CD4-positive, CD25-positive, alpha-beta regulatory T cell (primary cell): ENCODE measurements at places on chromosomes 11 and 22. TPM values are rescaled to one million over a fixed set of nuclear protein-coding genes. Genes with fewer than 3 reads are reported as not detected.
A peak's percentile ranks its signal among the peaks of the same experiment; 100 is the strongest.

Gene MMP13
- total RNA-seq, result not detected

Gene ACRV1
- total RNA-seq, result not detected

Gene HTR3A
- total RNA-seq, result not detected

Gene ATG2A
- 234 TPM for total RNA-seq

Gene CCDC73
- not detected for total RNA-seq

DNA sequence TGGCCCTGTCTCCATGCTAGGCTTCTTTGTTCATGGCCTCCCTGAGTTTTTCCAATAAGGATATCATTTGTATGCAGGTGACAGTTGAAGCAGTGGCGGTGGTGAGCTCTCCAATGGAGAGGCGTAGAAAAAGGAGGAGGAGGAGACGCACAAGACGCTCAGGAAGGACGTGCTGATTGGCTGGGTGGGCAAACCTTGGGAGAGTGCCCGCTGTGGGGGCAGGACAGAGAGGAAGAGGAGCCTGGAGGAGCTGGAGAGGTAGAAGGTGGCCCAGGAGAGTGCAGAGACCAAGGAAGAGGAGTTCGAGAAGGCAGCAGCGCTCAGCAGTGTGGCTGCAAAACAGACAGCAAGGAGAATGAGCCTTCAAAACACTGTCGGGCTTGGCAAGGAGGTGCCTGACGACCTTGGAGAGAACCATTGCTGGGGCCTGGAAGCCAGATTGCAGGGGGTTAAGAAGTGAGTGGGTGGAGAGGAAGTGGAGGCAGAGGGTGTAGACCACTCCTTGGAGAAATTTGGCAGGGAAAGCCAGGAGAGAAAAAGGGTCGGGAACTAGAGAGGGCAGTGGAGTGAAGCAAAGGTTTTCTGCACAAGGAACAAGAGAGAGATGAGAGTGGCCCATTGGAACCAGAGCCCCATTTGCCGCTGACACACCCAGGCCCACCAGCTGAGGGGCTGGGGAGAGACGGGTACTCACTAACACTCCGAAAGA lies 7.5 kb downstream of the CLCF1 start:
- no peaks in the 10 kb centered on the region for H3K36me3 ChIP-seq
- peaks cover 14% of the 10 kb centered on the region for H3K4me1 ChIP-seq
- no peak overlapping the region for H3K4me3 ChIP-seq
- H3K27me3 ChIP-seq, result no peaks in the 10 kb centered on the region

DNA sequence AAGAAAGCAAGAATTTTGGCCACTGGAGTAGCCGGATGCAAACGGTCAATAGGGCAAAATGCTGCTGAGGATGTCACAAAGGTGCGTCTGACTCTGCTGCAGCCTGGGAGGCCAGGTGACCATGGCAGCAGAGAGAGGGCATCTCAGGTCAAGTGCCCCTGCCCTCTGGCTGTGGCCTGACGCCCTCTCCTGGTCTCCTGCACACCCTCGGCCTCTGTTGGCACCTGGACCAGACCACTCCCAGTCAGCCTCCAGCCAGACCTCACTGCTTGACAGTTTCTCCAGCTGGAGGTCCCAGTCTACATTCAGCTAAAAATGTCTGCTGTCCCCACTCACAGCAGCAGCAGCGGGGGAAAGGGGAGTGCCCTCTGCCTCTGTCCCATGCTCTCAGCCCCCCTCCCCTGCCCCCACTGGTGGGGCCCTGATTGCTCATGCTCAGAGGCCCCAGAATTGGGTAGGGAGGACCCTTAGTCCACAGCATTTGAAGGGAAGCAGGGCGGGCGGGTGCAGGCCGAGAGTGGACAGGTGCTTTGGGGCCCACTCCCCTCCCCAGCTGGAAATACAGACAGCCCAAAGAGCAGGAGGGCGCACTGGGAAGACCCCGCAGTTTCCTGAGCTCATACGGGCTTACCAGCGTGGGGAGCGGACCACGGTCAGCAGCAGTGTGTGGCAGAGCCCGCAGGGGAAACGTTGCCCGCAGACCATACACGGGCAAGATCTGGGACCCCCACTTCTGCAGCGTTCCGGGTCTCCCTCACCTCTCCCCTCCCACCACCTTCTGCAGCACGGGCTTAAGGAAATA lies 1.6 kb upstream of the BRSK2 start:
- no peak for DNase-seq
- H3K36me3 ChIP-seq, result no peaks in the 10 kb centered on the region
- no peak overlapping the region for H3K27ac ChIP-seq
- H3K4me3 ChIP-seq, result no peak overlapping the region
- H3K4me1 ChIP-seq, result peaks cover 24% of the 10 kb centered on the region
- H3K27me3 ChIP-seq, result no peaks in the 10 kb centered on the region

DNA sequence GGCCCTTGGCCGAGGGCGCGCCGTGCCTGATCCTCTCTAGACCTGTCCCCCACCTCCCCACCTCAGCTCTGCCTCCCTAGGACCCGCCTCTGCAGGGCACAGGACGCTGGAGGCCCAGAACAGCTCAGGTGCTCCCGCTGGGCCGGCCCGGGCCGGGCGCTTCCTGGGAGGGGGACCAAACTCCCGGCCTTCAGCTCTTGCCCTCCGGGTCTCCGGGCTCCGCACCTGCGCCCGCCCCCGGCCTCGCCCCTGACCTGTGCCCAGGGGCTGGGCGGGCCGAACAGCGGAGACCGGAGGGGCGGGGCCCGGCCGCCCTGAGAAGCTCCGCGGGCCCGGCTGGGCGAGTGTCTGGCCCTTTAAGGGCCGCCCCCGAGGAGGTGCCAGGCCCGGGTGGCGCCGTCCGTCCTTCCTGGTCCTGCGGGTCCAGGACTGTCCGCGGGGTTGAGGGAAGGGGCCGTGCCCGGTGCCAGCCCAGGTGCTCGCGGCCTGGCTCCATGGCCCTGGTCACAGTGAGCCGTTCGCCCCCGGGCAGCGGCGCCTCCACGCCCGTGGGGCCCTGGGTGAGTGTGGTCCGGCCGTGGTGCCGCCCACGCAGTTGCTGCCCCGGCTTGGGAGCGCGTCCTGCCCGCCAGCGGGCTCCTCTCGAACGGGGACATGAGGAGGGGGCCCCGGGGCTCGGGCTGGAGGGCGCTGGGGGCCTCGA lies at the start of gene SSH3:
SSH3 (plus strand) TSS at position 399 of the 703 bp plus-strand sequence; CDS start at position 495, 96 bp downstream.
- DNase-seq, result no peak
- peaks cover 27% of the 10 kb centered on the region for H3K4me1 ChIP-seq
- peaks cover 30% of the 10 kb centered on the region for H3K36me3 ChIP-seq
- peak within 1 kb of the TSS; percentile 7 for H3K4me3 ChIP-seq
- H3K27ac ChIP-seq, result peak within 1 kb of the TSS; percentile 61

DNA sequence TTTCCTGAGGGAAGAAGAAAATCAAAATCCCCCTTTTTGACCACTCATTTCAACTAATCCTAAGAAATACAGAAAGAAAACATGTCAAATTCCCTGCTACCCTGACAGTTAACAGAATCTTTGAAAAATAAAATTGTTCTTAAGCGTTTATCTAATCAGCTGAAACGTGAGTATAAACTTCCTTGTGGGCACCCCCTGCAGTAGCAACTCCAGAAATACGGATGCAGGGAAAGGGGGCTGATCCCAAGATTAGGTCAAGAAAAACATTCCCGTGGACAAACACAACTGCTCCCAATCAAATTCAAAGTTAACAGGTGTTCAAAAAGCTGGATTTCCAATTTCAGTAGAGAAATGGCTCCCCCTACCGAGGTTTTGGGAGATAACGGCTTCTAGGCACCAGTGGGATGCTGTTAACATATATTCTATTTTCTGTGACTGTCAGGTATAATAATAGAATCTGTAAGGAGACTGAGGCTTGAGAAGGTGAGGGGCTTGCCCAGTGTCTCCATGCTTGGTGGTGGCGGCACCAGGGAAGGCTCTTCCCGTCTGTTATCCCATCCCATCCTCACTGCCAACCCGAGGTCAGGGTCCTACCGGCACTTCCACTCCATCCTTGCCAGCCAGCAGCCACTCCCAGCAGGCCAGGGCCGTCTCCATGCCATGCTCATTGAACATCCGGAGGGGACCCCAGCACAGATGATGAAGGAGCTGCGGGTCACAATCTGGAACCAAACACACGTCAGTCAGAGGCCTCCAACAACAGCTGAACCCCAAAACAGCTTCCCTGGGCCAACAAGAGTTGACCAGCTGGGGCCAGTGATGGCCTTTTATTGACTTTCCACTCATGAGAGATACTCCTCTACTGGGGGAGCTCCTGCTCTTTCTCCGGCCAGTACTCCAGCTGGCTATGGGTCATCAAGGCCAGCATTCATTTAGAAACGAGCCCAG lies 32.0 kb upstream of the SERPIND1 start:
- no peak overlapping the region for H3K4me3 ChIP-seq
- H3K27me3 ChIP-seq, result no peaks in the 10 kb centered on the region

GRCh38 chr11:19506816-19507486 lies 205.7 kb upstream of the NAV2 start:
- H3K36me3 ChIP-seq, result no peaks in the 10 kb centered on the region
- no peak for DNase-seq
- H3K4me1 ChIP-seq, result no peaks in the 10 kb centered on the region

GRCh38 chr11:122140500-122140899 lies 24.5 kb upstream of the BLID start:
- no peak overlapping the region for H3K4me3 ChIP-seq
- DNase-seq, result no peak
- H3K27ac ChIP-seq, result no peak overlapping the region
- H3K27me3 ChIP-seq, result no peaks in the 10 kb centered on the region
- H3K36me3 ChIP-seq, result no peaks in the 10 kb centered on the region

GRCh38 chr11:65384301-65384889 lies 1.9 kb upstream of the SLC25A45 start:
- peaks cover 86% of the 10 kb centered on the region for H3K4me1 ChIP-seq
- peak overlapping the region; percentile 97 for H3K27ac ChIP-seq
- H3K27me3 ChIP-seq, result no peaks in the 10 kb centered on the region

DNA sequence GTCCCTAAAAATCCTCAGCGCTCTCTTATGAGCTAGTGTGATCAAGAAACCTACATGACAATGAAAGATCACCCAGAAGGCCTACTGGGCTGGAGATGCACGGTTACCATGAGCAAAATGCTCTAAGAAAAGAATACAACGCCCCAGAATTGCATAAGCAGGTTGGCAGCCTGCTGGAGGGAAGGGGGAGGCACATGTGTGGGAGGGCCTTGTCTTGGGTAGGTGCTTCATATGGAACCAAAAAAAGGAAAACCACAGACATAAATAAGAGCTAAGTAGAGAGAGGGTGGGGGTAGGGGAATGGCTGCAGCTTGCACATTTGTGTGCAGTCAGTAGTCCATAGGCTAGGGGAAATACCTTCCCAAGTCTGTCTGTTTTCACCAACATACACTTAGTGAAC lies 2.8 kb downstream of the SIAE start:
- H3K4me1 ChIP-seq, result peaks cover 22% of the 10 kb centered on the region
- peak; percentile 61 for DNase-seq
- H3K4me3 ChIP-seq, result no peak overlapping the region
- no peaks in the 10 kb centered on the region for H3K36me3 ChIP-seq
- H3K27me3 ChIP-seq, result no peaks in the 10 kb centered on the region

- no peaks in the 10 kb centered on the region for H3K4me1 ChIP-seq
- H3K36me3 ChIP-seq, result no peaks in the 10 kb centered on the region
- no peak overlapping the region for H3K4me3 ChIP-seq
- no peak overlapping the region for H3K27ac ChIP-seq
- DNase-seq, result no peak
- no peaks in the 10 kb centered on the region for H3K27me3 ChIP-seq
Measured at GRCh38 chr11:17744151-17744940, 9.8 kb downstream of the KCNC1 start.

DNA sequence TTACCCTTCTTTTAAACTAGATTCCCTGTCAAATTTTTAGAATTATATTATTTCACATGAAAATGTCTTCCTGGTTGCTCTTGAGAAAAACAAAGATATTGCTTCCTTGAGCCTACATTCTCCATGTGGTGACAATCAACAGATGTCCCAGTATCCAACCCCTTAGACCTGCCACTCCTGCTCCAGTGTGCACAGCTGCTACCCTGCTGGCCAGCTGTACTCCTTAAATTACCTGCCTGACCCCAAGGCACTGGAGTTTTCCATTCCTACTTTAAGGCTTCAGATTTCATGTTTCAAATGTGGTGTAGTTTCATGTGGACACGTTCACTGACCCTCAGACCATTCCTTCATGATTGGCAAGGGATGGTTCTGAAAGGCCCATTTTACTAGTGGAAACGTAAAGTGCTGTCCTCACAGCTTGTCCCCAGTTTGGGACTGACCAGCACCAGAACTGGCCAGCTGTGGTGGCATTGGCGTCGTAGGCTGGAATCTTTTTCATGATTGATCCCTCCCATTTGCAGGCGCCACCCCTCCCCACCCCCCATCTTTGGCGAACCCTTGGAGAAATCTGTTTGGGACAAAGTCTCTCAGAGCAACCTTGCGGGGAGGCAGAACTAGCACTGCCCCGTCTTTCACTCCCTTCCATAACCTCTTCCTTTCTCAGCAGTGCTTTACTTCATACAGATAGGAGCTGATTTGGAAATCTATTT lies 123.5 kb downstream of the DBX1 start:
- no peak overlapping the region for H3K4me3 ChIP-seq
- H3K4me1 ChIP-seq, result no peaks in the 10 kb centered on the region
- DNase-seq, result no peak
- H3K36me3 ChIP-seq, result no peaks in the 10 kb centered on the region
- H3K27me3 ChIP-seq, result no peaks in the 10 kb centered on the region

DNA sequence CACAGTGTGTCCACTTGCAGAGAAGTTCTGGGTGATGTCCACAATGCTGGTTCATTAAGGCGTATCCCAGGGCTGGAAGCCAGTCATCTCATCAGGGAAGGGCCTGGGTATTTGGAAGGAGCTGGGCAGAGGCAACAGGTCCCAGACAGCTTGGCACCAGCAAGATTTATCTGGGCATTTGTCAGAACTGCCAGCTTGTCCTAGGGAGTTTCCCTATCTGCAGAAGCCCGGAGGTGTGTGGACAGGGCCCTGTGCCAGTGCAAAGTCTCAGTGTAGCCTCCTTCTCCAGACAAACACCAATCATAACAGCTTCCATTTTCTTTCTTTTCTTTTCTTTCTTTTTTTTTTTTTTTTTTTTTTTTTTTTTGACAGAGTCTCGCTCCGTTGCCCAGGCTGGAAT lies 125.3 kb upstream of the TIMP3 start:
- no peaks in the 10 kb centered on the region for H3K4me1 ChIP-seq
- H3K27ac ChIP-seq, result no peak overlapping the region

- H3K4me3 ChIP-seq, result no peak overlapping the region
- H3K36me3 ChIP-seq, result no peaks in the 10 kb centered on the region
- no peaks in the 10 kb centered on the region for H3K27me3 ChIP-seq
- no peak for DNase-seq
Measured at GRCh38 chr11:47372422-47372821, 5.9 kb downstream of the SPI1 start.

DNA sequence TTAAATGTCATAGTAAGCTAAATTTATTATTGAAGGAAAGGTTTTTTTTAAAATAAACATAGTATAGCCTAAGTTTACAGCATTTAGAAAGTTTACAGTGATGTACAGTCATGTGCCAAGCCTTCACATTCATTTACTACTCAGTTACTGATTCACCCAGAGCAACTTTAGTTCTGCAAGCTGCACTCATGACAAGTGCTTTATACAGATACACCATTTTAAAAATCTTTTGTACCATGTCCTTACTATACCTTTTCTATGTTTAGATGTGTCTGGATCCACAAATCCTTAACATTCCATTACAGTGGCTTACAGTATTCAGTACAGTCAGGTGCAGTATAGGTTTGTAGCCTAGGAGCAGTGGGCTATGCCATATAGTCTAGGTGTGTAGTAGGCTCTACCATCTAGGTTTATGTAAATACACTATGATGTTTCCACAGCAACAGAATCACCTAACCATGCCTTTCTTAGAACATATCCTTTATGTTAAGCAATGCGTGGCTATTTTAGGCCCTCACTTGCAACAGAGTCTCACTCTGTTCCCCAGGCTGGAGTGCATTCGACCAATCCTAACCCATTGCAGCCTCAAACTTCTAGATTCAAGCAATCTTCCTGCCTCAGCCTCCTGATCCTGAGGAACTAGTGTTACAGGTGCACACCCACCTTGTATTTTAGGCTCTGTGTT lies 79.5 kb upstream of the SLC25A18 start:
- no peak overlapping the region for H3K27ac ChIP-seq
- H3K4me1 ChIP-seq, result no peaks in the 10 kb centered on the region
- no peaks in the 10 kb centered on the region for H3K36me3 ChIP-seq
- peaks cover 4% of the 10 kb centered on the region for H3K27me3 ChIP-seq
- no peak overlapping the region for H3K4me3 ChIP-seq
